ENCODE measurements at places on chromosomes 6 and 20.

DNA sequence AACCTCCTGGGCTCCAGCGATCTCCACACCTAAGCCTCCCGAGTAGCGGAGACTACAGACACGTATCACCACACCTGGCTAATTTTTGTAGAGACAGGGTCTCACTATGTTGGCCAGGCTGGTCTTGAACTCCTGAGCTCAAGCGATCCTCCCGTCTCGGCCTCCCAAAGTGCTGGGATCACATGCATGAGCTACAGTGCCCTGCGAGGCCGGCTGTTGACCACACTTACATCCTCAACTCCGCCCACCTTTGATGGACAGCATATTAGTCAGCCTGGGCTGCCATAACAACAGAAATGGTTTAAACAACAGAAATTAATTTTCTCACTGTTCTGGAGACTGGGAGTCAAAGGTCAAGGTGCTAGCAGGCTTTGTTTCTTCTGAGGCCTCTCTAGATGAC lies 107.7 kb downstream of the JPH2 start:
- no peak overlapping the region for H3K4me3 ChIP-seq
- H3K27ac ChIP-seq: no peak overlapping the region
- no peaks in the 10 kb centered on the region for H3K36me3 ChIP-seq
- peaks cover 15% of the 10 kb centered on the region for H3K4me1 ChIP-seq
- no peaks in the 10 kb centered on the region for H3K27me3 ChIP-seq

DNA sequence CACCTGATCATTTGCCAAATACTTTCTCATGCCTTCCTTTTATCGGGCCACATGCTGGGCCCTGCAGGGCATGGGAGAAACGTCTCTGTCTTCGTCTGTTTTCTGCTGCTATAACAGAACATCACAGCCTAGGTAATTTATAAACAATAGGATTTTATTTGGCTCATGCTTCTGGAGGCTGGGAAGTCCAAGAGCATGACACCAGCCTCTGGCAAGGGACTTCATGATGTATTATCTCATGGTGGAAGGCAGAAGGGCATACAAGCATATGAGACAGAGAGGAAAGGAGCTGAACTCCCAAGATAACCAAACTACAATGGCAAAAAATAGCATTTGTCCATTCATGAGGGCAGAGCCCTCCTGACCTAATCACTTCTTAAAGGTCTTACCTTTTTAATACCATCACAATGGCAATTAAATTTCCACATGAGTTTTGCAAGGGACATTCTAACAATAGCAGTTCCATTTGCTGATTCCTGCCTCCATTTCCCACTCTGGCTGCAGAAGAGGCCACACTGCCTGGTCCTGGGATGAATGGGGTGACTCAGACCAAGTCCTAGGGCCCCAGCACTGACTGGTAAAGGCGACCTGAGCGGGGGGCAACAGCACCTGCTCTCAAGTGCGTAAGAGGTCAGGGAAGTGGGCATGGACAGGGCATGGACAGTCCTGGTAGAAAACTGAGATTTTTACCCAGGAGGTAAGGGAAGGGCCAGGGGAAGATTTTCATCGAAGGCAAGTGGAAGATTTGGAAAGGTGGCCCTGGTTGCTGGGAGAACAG lies 5.1 kb upstream of the ZBP1 start:
- H3K27ac ChIP-seq: no peak overlapping the region
- DNase-seq: no peak
- H3K36me3 ChIP-seq: no peaks in the 10 kb centered on the region
- no peak overlapping the region for H3K4me3 ChIP-seq

DNA sequence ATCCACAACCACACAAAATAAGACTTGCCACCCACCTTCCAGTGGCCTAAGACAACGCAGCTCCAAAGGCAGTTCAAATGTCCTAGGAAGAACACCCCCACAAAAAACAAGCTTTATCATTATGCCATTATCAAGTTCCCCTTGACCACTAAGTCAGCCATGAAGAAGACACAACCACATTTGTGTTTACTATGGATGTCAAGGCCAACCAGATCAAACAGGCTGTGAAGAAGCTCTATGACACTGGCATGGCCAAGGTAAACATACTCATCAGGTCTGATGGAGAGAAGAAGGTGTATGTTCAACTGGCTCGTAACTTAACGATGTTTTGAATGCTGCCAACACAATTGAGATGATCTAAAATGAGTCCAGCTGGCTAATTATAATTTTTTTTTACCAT lies 26.1 kb downstream of the SEC63 start:
- peaks cover 6% of the 10 kb centered on the region for H3K36me3 ChIP-seq
- no peaks in the 10 kb centered on the region for H3K27me3 ChIP-seq
- DNase-seq: no peak
- H3K27ac ChIP-seq: no peak overlapping the region
- H3K4me1 ChIP-seq: no peaks in the 10 kb centered on the region
- H3K4me3 ChIP-seq: no peak overlapping the region

GRCh38 chr20:56409521-56409920 lies 2.5 kb upstream of the CASS4 start:
- H3K27ac ChIP-seq: peak overlapping the region; percentile 69
- no peaks in the 10 kb centered on the region for H3K27me3 ChIP-seq
- peaks cover 16% of the 10 kb centered on the region for H3K36me3 ChIP-seq

DNA sequence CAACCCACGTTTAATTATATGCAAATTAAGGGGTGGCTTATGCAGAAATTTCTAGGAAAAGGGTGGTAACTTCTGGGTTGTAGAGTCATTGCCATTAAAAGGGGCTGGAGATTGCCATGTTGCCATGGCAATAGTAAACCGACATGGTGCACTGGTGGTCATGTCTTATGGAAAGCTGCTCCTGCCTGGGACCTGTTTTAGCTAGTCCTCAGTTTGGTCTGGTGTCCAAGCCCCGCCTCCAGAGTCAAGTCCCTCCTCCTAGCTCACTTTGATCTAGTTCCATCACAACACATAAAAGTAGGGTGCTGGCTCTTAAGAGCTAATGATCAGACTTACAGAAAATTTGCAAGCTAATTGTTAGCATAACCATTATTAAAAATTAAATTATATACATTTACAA lies 5.3 kb downstream of the SLC22A2 start:
- no peaks in the 10 kb centered on the region for H3K4me1 ChIP-seq
- no peak for DNase-seq
- H3K27me3 ChIP-seq: no peaks in the 10 kb centered on the region
